ENCODE measurements at places on chromosomes 16 and 17.

- DNase-seq = no peak
Measured at GRCh38 chr16:81846105-81846504, 67.0 kb downstream of the PLCG2 start.

DNA sequence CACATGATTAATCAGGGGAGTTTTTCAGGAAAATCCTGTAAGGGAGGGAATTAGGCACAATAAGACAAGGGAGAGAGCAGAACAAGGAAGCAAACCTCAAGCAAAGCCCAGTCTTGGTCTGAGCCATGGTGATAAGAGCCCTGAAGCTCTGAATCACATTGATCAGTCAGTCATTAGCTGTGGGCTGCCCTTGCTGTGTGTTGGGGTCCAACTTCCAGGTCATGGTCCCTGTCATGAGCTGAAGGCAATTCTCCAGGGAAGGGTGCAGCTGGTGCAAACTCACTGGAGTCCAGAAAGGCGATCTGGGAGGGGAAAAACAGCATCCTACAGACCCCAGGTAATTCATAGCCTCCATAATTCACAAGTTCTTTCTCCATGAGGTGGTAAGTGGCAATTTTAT is 89.9 kb downstream of the CYLD start:
- no peak for DNase-seq

- DNase-seq = no peak
Measured at GRCh38 chr16:2955438-2955778, 8.7 kb upstream of the KREMEN2 start.

DNA sequence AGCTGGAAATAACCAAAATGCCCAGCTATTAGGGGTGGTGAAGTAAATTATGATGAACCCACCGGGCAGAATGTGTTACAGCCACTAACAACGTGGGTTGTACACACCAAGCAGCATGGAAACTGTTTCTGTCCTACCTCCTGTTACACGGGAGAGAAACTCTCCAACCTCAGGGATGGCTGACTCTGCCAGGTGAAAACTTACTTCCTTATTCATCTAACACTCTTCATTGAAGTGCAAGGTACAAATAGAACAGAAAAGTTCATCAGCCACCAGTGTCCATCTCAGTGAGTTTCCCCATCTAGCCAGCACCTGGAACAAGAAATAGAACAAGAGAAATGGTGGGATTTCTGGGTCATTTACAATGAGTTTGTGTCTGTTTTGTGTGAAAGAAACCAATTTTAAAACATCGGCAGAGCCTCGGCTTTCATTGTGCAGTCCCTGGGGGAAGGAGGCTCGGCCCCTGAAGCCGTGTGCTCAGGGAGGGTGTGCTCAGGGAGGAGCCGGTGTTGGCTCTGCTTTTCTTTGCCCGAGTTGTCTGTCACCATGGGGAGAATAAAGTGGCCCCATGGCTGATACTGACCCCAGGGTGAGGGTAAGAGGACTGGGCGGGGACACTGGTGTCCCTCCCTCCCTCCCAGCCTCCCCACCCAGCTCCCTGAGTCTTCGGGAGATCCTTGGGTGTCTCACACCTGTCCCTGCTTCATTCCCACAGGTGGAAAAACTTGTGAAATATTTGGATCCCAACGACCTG is 39.8 kb downstream of the RAB11FIP4 start:
- no peak for DNase-seq

DNA sequence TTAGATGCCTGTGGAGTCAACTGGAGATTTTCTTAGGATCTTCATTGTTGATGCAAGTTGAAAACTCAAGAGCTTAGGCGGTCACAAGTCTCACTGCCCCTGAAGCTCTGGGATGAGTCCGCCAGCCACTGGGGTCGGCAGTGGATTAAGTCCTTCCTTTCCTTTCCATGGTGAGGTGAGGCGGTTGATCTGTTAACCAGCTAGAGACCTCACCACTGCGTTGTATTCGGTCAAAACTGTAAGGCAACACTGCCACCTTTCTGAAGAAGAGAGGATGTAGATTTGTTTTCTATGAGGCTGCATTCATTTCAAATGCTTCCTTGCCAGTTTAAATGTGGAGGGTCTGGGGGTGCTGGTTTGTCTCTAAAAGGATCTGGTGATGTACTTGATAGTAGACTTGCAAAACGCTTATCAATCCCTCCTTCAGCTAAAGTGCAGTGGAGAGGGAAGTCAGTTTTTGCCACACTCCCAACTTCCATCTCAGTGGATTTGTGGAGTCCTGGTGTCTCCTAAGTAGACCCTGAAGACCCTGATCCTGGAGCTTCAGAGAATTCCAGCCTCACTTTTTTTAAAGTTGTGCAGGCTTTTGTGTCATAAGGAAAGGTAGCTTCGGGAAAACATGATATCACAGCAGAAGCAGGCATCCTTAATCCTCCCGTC is 1.7 kb downstream of the MYOCD start:
- DNase-seq = no peak

- no peak for DNase-seq
Measured at GRCh38 chr17:9615486-9615885, 29.8 kb upstream of the USP43 start.

- DNase-seq = peak; percentile 58
Measured at GRCh38 chr17:75012346-75013091, at the start of gene MRPL58. Gene MRPL58 (plus strand): TSS chr17:75012670. CDS start chr17:75012687, 17 bp downstream.

DNA sequence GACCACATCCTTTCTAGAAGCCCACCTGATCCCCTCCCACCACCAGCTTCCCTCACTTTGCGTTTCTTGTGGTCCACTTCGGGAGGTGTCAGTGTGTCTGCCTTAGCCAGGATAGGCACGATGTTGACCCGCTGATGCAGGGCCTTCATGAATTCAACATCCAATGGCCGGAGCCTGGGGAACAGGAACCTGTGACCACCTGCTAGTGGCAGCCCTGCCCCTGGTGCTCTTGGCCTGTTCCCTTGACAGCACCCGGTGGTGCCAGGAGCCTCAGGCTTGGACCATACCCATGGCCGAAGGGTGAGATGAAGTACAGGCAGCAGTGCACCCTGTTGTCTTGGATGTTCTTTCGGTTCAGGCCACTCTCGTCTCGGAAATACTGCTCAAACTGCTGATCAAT is 7.2 kb upstream of the MTMR4 start:
- no peak for DNase-seq

GRCh38 chr16:56057151-56057550 is 134.1 kb upstream of the GNAO1 start:
- no peak for DNase-seq

DNA sequence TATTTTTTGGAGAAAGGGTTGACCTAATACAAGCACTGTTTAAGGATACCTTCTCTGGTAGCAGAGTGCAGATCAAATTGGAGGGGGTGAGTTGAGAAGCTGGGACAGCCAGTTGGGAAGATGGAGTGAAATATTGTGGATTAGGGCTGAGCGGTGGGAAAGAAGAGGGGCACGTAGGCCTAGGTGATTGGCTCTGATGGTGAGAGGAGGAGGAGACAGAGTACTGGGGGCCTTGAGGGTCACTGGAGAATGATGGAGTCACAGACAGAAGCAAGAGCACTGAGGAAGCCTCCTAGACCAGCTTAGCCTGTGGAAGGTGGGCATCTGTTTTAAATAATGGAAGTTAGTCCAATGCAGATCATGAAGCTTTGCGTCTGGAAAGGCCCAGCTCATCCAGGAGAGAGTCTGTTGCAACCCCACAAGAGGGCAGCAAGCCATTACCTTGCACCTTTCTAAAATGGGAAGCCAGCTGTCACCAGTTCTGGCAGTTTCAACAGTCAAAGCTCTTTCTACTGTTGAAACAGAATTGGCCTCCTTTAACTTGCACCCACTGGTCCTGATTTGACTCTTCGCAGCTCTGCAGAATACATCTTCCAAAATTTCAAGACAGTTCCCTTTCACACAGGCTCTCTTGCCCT is 11.8 kb downstream of the SLC9A5 start:
- no peak for DNase-seq

DNA sequence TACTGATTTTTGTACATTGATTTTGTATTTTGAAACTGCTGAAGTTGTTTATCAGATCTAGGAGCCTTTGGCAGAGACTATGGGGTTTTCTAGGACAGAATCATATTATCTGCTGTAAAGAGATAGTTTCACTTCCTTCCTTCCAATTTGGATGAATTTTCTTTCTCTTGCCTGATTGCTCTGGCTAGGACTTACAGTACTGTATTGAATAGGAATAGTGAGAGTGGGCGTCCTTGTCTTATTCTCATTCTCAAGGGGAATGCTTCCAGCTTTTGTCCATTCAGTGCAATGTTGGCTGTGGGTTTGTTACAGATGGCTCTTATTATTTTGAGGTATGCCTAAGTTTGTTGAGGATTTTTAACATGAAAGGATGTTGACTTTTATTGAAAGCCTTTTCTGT is 290.1 kb downstream of the MAP2K4 start:
- no peak for DNase-seq

DNA sequence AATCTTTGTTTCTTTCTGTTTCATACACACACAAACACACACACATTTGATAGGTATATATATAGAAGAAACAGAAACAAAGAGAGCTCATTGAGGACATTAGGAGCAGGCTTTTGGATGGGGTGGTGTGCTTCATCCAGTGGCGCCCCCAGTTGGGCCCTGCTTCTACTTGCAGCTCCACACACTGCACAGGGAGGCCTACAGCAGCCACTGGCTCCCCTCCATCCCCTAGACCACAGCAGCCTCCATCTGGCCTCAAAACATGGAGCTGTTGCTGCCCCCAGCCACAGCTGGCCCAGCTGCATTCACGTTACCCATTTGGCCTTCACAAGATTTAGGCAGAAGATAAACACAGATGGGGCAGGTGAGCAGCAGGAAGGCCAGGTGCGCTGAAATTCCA is 33.1 kb upstream of the NF1 start:
- no peak for DNase-seq

GRCh38 chr17:42687707-42688320 is 5.5 kb downstream of the CNTNAP1 start:
- no peak for DNase-seq

DNA sequence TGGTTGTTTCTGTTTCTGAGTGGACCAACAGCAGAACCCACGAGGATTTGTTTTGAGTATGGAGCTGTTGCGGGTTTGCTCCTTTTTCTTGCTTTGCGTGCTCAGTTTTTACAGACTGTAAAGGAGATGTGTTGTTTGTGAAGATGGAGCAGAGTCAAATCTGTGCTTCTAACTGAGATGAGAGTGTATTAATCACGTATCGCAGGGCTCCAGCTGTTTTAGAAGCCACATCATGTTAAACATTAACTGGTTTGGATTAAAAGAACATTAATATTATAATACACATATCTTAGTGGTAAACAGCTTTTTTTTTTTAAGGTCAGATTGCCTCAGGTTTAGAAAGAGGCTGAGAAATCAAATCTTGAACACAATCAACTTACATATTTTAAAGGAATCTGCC is 69.4 kb downstream of the YPEL2 start:
- DNase-seq = no peak

GRCh38 chr17:28892024-28892423 is 5.5 kb downstream of the FLOT2 start:
- DNase-seq = no peak

DNA sequence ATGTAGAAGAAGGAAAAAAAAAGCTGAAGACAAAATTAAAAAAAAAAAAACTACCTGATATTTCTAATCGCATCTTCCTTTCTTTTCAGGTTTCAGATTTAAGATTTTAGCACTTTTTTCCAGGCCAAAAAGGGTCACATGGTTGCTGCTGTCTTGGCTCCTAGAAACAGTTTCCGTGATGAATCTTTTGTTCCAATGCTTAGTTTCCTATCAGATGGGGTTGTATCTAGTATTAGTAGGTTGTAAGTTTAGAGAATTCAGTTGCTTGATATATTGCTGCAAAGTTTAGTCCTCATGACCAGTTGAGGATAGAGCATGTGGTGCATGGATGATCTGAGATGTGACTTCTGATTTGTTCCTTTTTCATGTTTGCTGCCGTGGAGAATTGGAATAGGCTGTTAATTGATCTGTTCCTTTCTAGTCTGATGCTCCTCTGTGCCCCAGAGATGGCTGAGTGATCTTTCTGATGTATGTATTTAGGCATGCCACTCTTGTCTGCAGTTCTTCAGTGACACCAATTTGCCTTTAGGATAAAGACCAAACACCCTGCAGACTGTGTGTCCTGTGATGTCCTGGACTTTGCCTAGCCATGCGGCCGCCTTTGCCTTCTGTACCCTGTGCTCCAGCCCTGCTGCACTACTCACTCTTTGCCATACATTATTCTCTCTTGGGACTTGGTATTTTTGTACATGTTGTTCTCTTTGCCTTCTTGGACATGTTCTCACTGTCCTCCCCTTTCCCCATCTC is 94.0 kb downstream of the MRTFB start:
- DNase-seq = no peak

- DNase-seq = no peak
Measured at GRCh38 chr16:27346819-27347218, 33.0 kb downstream of the IL4R start.

DNA sequence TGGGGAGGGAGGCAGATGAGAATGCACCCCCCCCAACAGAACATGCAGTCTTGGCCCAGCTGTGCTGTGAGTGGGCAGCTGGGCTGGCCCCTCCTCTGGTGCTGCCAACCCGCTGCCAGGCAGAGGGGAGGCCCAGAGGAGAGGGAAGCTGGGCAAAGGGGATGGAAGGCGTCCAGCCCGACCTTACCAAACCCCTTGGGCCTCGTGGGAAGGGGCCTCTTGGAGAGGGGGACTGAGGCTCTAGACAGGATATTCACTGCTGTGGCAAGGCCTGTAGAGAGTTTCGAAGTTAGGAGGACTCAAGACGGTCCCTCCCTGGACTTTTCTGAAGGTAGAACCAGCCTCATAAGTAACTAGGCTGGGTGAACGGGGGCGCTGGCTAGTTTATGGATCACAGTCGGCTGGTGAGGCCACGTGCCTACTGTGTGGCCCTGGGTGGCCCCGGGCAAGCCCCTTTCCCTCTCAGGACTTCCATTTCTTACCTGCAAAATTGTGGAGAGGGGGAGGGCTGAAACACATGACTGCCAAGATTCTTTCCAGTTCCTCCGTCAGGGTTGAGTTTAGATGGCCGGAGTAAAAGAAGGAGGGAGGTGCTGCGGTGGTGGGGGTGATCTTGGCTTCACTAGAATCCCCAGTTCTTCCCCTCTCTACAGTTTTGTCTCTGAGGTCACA is 857 bp upstream of the STAT5A start:
- no peak for DNase-seq

GRCh38 chr17:32927201-32927723 is 691 bp upstream of the TMEM98 start:
- DNase-seq = no peak
